ENCODE measurements at places on chromosomes 7 and 10.

DNA sequence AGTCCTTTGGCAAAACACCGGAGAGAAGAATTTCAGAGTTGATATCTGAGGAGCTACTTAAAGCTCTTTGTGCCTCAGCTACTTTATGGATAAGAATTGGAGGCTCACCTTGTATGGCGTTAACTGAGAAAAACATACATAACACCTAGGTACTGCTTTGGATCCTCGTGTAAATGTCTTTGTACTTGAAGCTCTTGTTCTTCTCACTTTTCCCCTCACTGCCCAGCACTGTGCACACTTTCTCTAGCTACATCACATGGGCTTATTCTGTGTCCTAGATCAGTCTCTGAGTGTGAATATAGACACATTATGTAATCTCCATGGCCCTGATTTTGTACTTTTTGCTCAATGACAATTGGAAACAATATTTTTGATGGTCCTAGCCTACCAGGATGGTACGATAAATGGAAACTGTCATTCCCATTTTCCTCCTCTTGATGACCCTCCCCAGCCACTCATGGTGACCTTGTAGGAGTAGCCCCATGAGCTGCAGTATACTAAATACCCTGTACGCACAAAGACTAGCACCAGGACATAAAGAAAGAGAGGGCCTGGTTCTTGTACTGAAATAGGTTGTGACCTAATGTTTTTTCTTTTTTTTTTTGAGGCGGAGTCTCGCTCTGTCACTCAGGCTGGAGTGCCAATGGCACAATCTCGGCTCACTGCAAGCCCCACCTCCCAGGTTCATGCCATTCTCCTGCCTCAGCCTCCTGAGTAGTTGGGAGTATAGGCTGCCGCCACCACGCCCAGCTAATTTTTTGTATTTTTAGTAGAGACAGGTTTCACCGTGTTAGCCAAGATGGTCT, 22.1 kb downstream of the STAMBPL1 start:
- DNase-seq, result no peak

DNA sequence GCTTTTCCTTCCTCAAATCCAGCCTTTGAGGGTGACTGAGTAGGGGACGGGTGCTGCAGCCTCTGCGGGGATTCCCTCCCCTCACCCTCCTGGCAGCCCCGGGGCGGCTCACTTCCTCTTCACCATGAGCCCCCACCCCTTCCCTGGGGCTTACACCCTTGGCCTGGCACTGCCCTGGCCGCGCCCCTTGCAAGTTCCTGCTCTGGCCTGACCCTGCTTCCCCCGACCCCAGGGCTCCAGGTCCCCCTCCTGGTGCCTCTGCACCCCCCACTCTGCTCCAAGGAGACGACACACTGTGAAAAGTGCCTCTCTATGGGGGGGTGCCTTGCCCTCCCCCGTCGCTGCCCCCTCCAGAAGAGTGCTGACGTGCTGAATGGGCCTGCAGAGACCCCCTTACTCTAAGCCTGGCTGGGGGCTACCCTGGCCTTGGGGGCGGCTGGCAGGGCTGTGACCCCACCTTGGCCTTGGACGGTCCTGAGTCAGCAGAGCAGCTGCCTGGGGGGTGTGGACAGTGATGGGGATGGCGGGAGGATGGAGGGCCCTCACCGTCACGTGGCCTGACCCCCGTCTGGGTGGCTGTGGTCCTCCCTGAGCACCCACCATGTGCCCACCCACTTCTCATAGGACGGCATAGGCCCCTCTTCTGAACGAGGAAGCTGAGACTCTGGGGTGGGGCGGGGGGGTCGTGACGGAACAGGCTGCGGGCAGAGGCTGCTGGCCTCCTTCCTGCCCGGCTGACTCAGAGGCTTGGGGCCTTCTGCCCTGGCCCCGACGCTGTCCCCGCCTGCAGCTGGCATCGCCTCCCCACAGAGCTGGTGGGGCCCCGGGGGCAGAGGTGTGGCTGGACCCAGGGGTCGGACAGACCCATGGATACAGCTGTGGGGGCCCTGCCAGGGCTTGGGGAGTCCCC, 9.8 kb downstream of the LFNG start:
- peak; percentile 34 for DNase-seq

DNA sequence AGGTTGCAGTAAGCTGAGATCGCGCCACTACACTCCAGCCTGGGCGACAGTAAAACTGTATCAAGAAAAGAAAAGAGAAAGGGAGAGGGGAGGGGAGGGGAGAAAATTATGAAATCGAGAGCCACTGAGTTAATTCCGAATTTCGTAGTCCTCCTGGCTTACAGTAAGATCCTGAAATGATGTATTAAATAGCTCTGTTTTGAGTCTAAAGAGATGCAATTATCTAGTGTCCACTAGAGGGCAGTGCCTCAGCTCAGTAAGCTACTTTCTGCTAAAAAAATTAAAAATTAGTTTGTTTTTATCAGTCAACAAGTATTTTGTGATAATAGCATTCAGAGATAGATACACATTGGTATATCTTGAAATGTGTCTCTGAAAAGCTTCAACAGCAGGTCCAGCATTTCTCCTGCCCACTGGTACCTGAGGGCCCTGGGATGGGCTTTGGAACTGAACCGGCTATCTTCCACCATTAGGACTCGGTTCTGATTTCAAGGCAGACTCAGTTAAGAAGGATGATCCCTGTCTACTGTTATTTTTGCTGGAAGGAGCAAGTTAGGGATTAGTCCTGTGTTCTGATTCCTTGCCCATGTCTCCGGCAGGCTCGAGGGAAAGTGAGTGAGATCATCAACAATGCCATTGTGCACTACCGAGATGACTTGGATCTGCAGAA, 19.5 kb downstream of the TSPAN33 start:
- DNase-seq, result no peak

- no peak for DNase-seq
These were observed 125.0 kb downstream of the FAM53B start for GRCh38 chr10:124619195-124619594.

DNA sequence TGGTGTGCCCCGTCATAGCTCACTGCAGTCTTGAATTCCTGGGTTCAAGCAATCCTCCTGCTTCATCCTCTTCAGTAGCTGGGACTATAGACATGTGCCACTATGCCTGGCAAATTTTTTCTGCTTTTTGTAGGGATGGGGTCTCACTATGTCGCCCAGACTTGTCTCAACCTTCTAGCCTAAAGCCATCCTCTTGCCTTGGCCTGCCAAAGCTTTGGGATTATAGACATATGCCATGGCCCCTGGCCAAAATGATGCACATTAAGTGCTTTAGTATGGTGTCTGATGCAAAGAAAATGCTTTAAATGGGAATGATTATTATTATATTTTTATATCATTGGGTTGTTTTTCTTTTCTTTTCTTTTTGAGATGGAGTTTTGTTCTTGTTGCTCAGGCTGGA, 33.2 kb upstream of the VCL start:
- DNase-seq, result no peak

DNA sequence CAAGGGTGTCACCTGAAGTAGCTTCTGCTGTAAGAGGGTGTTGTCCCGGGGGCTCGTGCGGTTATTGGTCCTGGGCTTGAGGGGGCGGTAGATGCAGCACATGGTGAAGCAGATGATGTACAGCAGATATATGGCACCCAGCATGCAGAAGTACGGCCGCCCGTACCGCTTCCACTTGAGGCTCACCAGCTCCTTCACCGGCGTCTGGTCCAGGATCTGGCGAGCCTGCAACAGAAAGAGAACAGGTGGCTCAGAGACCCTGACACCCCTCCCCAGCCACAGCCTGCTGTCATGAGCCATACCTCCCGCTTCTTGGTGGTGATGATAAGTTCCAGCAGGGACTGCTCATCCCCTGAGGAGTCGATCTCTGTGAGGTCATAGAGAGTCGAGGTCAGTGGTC, 10.1 kb downstream of the TRPV6 start:
- no peak for DNase-seq

DNA sequence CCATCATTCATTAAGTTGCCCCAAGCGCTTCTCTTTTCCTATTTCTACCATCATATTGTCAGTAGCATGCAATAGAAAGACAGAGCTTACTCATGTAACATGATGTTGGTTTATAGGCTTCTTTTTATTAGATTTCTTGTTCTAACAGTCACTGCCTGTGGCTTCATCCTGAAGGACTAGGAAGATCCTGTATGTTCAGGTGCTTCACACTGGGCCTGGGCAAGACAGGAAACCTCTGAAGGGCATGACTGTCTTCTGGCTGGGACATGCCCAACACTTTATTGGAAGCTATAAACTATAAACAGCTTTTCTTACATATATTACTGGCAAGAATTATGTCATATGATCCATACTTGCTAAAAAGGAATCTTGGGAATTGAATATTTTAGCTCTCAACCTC, 258.4 kb upstream of the AKR1E2 start:
- DNase-seq, result no peak

DNA sequence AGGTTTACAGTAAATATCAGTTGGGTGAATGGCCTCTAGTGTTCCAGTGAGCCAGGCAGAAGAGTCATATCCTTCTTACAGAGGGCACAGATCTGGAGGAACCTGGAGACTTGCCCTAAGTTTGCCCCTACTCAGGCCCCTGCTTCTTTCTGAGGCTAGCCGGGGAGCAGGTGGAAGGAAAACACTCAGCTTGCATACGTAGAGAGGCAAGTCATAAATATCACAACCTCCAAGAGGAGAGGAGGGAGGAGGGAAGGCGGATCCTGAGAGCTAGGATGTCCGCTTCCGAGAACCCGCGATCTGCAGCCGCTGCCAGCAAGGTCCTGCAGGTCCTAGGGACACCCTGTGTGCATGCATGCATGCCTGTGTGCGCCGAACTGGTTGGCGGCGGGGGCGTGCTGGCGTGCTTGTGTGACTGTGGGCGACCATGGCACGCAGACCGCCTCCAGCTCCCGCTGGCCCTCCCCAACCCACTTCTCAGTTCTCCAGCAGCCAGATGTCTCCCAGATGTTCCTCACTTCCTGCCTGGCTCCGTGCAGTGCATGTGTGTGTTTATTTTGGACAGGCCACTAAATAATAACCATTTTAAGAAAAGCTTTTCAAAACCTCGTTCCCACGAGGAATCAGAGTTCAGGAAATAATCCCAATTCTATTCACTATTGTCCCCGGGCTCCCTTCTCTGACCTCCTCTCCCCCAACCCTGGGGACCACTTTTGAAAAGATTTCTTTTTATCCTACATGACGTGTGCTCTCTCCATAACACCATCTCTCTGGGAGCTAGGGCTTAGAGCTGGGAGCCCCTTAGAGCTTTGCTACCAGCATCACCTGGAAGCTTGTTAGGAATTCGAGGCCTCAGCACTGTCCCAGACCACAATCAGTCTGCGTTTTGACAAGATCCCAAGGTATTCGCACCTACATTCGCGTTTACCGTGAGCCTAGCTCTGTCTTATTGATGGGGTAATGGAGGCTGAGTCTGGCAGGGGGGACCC, 32.4 kb downstream of the UNC5B start:
- DNase-seq, result no peak

DNA sequence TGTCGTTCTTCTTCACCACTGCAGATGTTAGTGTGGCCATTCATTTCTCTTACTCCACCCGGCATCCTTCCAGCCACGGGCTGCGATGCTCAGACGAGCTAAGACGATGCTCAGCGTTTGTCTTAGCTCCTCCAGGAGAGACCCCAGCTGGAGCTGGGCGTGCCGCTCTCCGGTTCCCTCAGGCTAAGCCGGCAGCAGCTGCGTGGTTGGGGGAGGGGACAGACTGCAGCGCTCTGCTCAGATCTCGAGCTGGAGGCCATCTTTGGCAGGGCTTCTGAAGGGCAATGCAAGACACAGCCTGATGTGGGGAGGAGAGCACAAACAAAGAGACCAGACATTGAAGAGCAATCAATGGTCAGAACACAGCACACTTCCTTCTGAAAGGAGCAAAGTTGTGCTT, 4.8 kb downstream of the INA start:
- no peak for DNase-seq

DNA sequence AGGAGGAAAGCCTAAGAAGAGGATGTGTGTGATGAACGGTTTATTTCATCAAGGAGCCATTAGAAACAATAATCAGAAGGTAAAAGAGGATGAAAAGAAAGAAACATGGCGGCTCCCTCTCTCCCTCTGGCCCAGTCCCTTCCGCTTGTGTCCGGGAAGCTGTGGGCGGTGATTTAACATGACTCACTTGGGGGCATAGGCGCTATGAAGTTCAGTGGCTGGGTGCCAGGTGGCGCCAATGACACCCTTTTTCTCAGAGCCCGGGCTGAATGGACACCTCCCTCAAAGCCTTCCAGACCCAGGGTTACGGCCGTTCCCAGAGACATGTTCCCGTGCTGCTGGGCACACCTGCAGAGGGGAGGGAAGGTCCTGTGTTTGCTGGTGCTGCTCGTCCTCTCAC, 244.0 kb downstream of the SKAP2 start:
- DNase-seq, result no peak

DNA sequence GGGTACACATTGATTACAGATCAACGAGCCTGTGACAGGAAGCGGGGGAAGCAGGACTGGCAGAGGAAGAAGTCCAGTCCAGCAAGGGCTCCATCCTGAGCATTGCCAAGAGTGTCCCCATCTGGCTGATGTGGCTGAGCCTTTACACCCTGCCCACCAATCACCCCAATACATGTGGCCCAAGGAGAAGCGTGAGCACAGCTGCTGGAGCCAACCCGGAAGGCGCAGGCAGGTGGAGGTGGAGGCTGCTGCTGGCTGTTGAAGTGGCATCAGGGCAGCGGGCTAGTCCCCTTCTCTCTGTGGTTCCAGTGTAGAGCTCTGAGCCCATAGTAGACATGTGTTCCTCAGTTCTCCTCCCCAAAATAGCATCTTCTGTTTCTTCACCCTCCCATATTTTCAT, 6.8 kb upstream of the AMPH start:
- no peak for DNase-seq

DNA sequence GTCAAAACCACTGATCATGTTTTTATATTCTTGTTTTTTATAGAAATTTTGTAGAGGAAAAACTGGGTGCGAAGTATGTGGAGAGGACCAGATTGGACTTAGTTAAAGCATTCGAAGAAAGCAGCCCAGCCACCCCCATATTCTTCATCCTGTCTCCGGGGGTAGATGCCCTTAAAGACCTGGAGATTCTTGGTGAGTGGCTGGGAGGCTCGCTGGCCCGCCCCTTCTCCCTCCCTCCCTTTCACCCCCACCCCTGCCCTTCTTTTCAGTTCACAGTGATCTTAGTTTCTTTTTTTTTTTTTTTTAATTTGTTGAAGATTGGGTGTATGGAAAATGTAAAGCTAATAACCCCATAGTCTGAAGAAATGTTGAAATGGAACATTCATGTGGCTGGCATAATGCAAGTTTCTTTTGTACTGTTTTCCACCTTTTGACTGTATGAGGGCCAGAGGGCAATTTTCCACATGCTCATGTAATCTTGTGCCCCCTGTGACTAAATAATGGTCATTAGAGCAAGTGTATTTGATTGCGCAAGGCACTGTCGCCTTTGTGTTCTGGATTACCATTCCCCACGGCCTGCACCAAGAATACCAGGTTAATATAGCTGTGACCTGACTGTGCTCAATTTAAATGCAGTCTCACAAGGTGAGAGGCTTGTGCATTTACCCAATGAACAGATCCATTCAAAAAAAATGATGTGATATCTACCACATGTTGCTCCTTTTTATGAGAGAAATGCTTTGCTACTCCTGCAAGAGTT, 77.7 kb downstream of the CDCA7L start:
- DNase-seq, result no peak

- no peak for DNase-seq
These were observed 184.5 kb upstream of the NFE2L3 start for GRCh38 chr7:25967278-25968204.

- DNase-seq, result no peak
These were observed 107.5 kb upstream of the NPS start for GRCh38 chr10:127441350-127442219.

GRCh38 chr10:77398558-77398957, 239.1 kb downstream of the KCNMA1 start:
- no peak for DNase-seq

Data from stimulated activated CD4-positive, alpha-beta T cell treated with anti-CD3 and anti-CD28 coated beads, Interleukin-15, amount 100 ng/mL, for 1 hour (primary cell).